ENCODE measurements at places on chromosomes 4 and X. TPM values are rescaled to one million over a fixed set of nuclear protein-coding genes. Genes with fewer than 3 reads are reported as not detected.
A peak's percentile ranks its signal among the peaks of the same experiment; 100 is the strongest.

The PDLIM3 gene
- total RNA-seq, result 58.1 TPM

The SMARCA1 gene
- 104 TPM for total RNA-seq

The NHS gene
- 1.9 TPM for total RNA-seq

GRCh38 chrX:71652405-71652804 is 14.9 kb upstream of the LOC101059915 start:
- peak; percentile 65 for DNase-seq

- no peak for DNase-seq
These were observed 59.6 kb downstream of the USP9X start for GRCh38 chrX:41144873-41145272.

GRCh38 chr4:155705664-155706063 is 39.0 kb downstream of the GUCY1A1 start:
- peak; percentile 61 for DNase-seq
